ENCODE measurements at places on chromosomes 3 and 15. TPM values are rescaled to one million over a fixed set of nuclear protein-coding genes. Genes with fewer than 3 reads are reported as not detected.

Gene GPR171
- total RNA-seq = 10.6 TPM

Gene WDR53
- 7.0 TPM for total RNA-seq

Gene THSD4
- 0.10 TPM for total RNA-seq

Gene POLG
- total RNA-seq = 84.7 TPM

Gene CCDC54
- total RNA-seq = not detected

Gene COL6A5
- total RNA-seq = not detected
